ENCODE measurements at places on chromosomes 4 and X.

GRCh38 chr4:99968330-99968729 is 18.3 kb upstream of the H2AZ1 start:
- no peak for DNase-seq

DNA sequence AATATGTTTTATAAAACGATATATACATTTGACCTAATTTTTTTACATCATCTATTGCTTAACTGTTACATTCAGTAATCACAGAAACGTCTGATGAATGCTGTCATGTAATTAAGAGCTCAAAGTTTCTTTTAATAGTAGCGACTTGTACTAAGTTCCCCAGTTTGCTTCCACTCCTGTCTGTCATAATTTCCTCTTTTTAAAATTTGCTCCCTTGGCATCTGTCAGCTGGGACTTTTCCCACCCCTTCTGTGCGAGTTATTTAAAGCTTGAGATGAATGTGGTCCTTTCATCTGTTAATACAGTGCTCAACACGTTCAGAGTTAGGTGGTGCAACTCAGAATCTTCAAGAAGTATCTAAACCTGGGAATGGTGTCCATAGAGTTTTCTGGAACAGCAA is 1.2 kb downstream of the RAP1GDS1 start:
- no peak for DNase-seq

DNA sequence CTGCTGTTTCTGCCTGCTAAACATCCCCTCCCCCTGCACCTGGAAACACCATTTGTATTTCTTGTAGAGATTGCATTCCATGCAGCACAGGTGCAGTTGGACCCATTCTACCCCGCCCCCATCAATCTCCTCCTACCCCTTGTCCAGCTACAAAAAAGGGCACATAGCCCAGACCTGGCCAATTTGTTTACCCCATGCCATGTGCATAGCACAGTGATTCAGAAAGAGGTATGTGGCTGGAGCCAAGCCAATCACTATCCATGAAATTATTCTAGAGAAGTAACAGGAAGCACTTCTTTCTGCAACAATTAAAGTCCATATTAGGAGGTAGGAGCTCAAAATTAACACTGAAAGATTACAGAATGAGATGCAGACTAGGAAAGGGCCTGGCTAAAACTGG is 20.2 kb upstream of the TMEM184C start:
- DNase-seq = no peak

GRCh38 chrX:25034889-25035288 is 19.1 kb upstream of the ARX start:
- no peak for DNase-seq

DNA sequence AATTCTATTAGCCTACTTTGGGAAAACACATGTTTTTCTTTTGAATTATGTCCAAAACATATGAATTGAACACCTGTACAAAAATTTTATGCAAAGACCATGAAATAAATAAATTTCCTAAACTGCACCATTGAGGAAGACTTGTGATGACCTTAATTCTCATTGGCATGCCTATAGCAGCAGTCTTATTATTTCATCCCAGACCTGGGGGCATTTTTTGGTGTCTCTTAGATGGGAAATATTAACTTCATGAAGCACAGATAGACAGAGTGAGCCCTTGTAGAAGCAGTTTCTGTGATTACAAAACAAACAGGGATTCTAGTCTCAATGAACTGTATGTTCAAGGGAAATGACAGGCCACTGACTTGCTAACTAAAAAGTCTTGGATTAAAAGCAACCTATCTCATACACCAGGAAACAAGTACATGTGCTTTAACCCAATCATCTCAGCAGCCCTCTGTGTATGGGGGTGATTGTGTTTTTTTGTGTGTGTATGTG is 32.0 kb upstream of the HPGD start:
- DNase-seq = no peak

DNA sequence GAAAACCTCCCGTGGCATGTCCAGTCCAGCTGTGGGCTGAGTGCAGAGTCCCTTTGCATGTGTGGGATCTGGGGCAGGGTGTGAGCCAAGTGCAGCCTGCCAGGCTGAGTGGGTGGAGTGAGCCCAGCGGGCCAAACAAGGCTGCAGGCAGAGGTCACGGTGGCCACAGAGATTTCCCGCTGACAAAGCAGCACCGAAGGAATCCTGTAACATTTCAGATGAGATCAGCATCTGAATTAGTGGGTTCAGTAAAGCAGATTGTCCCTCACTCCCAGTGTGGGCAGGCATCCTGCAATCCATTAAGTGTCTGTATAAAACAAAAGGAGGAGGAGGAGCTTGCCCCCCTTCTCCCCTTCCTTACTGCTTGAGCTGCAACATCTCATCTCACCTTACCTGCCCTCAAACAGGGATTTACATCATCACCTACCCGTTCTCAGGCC is 324.4 kb downstream of the FAT4 start:
- DNase-seq = no peak

GRCh38 chrX:68762766-68763165 is 66.1 kb upstream of the EFNB1 start:
- no peak for DNase-seq

- DNase-seq = no peak
Measured at GRCh38 chrX:11446336-11446735, 153.1 kb downstream of the AMELX start.

DNA sequence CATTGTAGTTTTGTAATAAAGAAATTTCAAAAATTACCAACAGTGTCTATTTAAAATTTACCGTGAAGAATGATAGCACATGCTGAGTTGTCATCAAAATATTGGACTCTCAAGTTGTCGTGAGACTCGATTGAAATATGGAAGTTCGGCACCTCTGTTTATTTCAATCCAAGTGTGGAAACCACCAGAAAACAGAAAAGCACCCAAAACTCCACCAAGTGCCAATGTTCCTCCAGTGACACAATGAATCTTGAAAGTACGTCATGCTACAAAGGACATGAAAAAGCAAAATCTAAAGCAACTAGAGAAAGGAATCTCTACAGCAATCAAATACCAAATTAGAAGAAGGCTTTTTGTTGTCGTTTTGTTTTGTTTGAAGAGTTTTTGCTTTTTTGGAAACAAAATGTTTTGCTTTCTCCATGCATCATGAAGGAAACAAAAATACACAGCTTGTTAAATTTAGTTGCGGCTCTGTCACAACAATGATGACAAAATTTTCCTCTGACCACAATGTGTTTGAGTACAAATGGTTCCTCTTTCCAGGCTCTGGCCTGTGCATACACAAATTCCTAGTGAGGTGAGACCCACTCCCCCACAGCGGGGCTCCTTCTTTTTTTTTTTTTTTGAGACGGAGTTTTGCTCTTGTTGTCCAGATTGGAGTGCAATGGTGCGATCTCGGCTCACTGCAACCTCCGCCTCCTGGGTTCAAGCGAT is 9.6 kb upstream of the IL13RA1 start:
- DNase-seq = no peak

GRCh38 chr4:144582975-144583374 is 63.0 kb upstream of the HHIP start:
- DNase-seq = no peak

GRCh38 chr4:25991340-25991739 is 77.3 kb downstream of the SMIM20 start:
- DNase-seq = no peak

DNA sequence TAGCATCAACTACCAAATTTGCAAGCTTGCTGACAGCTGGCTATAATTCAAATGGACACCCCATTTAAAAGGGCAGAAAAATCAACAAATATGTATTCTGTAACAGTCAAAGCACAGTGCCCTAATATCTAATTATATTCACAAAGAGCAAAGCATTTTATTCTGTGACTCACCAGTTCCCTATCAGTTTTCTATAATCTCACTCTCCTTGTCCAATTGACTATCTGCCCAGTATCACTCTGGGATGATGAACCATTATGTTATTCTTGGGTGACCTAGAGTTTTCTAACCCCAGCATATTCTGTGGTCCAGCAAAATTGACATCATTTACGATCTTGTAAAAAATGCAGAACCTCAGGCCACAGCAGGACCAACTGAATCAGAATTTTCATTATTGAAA is 82.0 kb upstream of the FREM3 start:
- no peak for DNase-seq

DNA sequence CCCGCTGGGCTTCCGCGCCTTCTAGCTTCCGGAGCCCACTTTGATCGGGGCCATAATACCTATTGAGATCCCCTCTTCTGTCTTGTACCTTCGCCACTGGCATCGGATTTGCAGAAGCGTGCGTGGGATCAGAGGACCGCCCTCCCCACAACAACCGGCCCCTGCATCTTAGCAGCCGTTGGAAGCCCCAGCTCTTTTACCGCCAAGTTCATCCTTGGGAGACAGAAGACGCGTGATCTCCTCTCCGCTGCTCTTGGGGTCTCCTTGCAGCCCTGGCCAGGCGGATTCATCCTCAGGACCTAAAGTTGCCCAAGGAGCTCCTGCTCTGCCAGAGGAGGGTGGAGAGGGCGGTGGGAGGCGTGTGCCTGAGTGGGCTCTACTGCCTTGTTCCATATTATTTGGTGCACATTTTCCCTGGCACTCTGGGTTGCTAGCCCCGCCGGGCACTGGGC is 1.6 kb downstream of the SLIT2 start:
- no peak for DNase-seq

DNA sequence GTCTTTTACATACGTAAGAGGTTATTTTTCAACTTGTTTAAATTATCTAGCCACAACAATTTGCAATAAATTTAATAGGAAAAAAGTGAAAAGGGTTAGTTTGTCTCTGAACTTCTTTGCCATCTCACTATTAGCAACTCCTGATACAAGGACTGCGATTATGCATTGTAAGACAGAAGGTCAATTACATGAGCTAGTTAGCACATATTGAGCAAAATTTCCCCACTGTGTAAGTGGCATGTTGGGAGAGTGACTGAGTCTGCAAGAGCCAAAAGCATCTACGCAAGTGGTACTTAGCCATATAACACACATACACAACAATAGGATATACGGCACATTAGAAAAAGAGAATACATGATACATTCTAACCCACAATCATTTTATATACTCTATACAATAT is 927.2 kb downstream of the STPG2 start:
- no peak for DNase-seq

DNA sequence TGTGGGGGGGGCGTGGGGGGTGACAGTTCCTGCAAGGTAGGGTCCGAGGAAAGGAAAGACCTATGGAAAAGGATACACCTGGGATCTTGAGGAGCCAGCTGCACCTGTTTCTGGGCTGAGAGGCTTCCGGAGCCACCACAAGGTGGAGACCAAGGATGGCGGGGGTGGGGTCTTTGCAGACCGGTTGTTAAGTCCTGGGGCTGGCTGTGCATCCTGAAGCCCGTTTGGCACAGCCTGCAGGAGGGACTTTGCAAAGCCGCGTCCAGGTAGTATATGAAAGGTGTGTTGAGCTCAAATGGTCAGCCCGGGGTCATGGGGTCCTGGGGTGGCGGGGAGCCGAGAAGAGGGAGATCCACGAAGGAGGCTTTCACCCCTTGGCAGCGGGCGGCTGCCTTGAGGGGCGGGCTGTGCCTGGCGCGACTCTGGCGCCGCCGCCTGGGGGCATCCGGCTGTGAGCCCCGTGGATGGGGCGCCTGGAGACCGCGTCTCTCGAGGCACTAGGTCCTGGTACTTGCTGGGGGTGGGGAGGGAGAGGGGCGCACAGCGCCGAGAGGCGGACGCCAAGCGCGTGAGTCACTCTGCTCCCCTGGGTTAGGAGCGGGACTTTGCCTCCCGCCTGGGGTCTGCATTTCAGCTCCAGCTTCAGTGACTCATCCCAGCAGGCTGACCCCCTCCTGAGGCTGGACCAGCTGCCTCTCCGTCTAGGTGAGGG is 58.2 kb upstream of the DYNLT3 start:
- DNase-seq = no peak

GRCh38 chr4:112807083-112807482 is 170.1 kb downstream of the LARP7 start:
- no peak for DNase-seq

- peak; percentile 15 for DNase-seq
Measured at GRCh38 chr4:128812442-128813235, 3.1 kb downstream of the JADE1 start.

Data from NCI-H748 treated with DMSO at 0.1 percent for 48 hours (cell line).